ENCODE measurements at places on chromosomes 4 and X.

GRCh38 chr4:107094976-107095375 lies 58.9 kb upstream of the DKK2 start:
- no peak for DNase-seq

GRCh38 chrX:21167494-21167893 lies 206.7 kb upstream of the CNKSR2 start:
- DNase-seq, result no peak

DNA sequence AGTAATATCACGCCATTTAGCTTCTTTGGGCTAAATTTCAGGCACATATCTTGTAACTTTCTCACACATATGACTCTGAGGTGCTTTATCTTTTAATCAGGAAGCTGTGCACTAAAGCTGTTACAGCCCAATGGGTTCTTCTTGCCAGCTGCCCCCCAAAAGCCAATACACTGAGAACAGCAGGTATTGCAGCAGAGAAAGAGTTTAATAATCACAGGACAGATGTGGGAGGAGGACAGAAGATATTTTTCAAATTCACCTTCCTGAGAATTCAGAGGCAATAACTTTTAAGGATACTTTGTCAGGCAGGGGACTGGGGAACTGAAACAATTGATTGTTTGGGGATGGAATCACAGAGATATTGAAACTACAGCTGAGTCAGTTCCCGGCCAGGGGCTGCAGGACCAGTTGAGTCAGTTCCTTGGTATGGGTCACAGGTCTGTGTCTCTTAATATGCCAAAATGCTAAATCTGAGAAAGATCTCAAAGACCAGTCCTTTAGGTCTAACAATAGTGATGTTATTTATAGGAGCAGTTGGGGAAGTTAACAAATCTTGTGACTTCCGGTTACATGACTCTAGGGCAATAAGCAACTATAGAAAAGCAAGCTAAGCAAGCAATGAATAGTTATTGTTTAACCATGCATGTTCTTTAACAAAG lies 28.1 kb downstream of the DDIT4L start:
- no peak for DNase-seq

DNA sequence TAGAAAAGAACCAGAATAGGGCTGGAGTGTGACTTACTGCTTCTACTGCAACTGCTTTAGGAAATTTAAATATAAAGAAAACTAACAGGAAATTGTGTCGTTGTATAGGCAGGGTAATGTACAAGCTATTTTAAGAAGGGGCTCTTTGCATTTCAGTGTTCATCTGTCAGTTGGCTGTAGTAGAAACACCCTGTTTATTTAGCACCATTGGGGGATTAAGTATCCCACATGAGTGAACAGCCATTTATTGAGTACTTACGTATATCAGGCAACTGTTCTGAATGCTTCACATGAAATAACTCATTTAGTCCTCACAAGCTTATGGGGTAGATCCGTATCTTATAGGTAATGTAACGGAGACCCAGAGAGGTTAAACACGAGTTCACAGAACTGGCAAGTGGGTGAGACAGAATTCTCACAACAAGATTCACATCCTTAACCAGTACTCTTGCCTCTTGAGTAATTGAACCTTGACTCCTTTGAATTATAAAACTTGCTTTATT lies 23.9 kb downstream of the STIM2 start:
- DNase-seq, result no peak

DNA sequence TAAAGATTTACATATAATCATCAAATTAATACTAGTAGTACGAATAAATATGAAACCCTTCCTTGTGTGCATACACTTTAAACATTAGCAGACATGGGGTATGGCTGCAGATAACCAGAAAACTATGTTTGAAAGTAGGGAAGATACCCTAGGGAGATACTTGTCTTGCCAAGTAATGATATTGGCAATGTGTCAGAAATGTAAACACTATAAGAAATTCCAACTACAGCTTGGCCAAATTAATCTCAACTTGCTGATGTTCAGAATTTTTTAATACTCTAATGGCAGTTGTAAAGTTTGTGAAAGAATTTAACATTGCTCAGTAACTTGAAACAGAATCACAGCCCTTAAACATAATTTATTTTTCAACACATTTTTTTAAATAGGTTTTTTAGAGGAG lies 27.4 kb upstream of the HPGD start:
- DNase-seq, result no peak

GRCh38 chr4:153113061-153113837 lies 91.0 kb upstream of the TRIM2 start:
- DNase-seq, result no peak

DNA sequence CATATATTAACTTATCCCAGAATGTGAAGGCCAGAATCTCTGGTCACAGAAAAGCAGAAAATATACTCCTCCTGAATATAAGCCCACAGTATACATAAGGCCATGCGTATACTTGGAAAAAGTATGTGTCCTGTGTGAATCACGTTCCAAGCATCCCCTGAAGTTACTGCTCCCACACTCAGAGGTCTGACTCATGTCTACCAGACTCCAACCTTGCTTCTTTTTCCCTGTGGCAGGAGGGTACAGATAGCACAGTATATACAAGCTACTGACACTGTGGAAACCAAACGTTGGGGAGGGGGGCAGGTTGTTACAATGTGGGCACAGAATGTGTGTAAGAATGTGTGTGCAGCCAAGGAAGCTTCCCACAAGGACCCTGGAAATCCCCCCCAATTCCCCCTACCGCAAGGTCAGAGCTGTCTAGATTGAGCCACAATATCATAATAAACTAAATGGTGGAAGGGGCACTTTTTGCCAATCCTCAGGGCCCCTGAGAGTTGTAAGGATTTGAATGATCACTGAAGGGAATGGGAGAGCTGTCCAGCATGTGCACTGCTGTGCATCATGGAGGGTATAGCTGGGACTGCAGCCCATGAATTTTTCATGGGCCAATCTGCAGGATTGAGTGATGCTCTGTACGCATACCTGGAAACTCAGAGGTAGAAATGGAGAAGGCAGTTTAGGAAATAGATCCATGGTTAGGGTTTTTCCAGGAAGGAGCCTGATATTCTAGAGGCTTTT lies 7.4 kb upstream of the RELL1 start:
- DNase-seq, result no peak

DNA sequence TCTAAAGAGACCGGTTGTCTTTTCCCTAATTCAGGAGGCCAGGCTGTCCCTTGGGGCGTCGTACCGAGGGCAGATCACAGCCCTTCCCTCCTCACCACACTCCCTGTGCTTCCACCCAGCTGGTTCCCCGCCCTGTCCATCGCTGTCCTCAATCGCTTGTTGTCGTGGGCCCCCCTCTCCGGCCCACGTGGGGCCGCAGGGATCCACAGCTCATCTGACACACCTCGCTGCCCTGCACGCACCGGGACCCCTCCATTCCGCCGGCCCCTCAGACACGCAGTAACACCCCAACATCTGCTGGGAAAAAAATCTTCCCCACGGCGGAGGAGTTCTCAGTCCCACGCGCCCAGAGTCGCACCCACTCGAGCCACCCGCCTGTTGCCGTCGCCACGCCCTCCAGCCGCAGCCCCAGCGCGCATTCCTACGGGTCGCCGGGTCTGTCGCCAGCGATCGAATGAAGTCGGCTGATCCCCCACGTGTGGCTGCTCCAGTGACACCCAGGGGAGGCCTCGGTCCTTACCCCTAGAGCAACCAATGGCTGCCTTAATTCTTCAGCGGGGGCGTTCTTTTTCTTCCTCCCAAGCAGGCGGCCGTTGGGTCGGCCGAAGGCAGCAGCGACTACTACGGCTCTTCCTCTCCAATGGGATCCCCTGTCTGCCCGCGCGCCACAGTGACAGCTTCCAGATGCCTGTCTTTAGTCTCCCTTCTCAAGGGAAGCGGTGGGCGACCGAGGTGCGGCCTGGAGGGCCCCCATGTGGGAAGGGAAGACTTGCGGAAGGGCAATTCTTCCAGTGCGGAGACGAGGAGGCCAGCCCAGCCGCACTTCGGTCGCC lies 893 bp upstream of the SEPTIN11 start:
- peak; percentile 84 for DNase-seq

DNA sequence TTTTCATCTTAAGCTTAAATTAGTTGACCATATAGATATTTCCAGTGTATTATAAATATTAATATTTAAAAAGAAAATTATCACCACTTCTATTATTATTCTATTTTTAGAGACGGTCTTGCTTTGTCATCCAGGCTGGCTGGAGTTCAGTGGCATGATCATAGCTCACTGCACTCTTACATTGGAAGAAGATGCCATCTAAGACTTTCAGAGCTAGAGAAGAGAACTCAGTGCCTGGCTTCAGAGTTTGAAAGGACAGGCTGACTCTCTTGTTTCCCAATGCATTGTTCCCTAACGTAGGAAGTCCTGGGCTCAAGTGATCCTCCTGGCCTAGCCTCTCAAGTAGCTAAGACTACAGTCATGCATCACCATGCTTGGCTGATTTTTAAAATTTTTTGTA lies 75.9 kb downstream of the FIP1L1 start:
- no peak for DNase-seq

- no peak for DNase-seq
Observed at GRCh38 chr4:106083065-106083464, 187.8 kb downstream of the NPNT start.

- DNase-seq, result no peak
Observed at GRCh38 chrX:40531056-40531826, 49.5 kb upstream of the ATP6AP2 start.

GRCh38 chr4:150720973-150721518 lies 139.1 kb downstream of the MAB21L2 start:
- no peak for DNase-seq

DNA sequence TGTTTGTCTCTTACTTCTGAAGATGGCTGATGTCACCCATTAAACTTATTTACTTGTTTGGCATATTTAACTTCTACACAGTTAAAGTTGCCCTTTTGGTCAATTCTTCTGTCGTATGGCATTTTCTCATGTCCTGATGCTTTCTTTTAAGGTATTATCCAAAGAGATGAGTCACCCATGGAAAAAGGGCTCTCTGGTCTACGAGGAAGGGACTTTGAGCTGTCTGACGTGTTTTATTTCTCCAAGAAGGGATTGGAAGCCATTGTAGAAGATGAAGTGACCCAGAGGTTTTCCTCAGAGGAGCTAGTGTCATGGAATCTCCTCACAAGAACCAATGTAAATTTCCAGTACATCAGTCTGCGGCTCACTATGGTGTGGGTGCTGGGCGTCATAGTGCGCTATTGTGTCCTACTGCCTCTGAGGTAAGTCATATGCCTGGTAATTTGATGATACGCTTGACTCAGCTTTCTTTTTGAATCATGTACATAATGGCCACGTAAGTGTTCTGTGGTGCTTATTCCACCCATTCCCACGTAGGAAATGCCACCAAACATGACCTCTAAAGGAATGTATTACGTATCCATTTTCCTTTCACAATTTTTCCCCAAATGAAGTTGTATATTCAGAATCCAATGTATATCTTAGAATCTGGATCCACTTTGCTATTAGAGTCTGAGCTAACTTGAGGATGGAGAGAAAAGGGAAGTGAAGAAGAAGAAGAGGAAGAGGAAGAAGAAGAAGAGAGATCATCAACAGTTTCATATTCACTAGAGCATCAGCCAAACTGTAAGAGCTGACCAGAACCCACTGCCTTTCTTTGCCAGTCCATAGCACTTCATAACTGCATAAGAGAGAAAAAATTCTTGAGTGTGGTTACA lies 45.7 kb downstream of the GPAT3 start:
- DNase-seq, result no peak

Data from Kasumi-1 (cell line).